GDM1 (cell line): ENCODE measurements at places on chromosomes 11 and 22.

DNA sequence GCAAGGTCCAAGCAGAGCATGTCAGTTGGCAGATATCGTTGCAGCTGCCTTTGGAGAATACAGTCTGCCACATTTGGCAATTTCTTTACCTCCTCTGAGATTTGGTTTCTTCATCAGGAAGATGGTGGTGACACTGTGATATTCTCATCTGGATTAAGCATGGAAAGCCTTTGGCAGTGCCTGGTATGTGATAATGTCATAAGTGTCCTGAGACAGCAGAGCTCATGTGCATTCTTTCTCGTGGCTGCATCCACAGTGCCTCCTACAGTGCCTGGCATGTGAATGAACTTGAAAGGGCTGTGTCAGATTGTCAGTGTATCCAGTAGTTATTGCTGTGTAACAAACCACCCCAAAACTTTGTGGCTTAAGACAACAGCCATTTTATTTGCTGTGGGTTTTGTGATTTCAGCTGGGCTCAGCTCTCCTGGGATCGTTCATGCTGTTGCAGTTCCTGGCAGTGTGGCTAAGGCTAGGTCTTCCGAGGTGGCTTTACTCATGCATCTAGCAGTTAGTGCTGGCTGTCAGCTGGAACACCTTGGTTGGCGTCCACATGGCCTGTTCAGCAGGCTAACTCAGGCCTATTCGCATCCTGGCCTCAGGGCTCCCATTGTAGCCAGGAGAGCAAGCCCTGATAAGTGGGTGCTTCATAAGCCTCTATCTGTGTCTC is 35.7 kb upstream of the MICAL2 start:
- no peak for DNase-seq

GRCh38 chr11:65089621-65090020 is 5.6 kb downstream of the ZFPL1 start:
- no peak for DNase-seq

DNA sequence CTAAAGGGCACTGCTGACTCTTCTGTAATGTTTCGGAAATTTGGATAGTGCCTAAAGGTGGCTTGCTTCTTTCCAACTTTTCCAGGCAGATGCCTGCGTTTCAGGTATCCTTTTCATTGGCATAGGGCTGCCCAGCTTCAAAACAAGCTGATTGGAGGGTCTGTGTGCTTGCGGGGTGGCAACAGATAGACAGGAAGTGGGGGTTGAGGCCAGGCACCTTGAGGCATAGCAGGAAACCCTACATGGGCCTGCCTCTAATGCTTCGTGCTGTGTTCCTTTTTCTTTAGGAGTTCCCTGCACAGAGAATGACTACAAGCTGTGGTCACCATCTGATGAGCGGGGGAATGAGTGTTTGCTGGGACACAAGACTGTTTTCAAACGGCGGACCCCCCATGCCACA is 92.2 kb upstream of the SORL1-AS1 start:
- DNase-seq = no peak

GRCh38 chr11:20707876-20708275 is 38.5 kb downstream of the NELL1 start:
- DNase-seq = no peak

DNA sequence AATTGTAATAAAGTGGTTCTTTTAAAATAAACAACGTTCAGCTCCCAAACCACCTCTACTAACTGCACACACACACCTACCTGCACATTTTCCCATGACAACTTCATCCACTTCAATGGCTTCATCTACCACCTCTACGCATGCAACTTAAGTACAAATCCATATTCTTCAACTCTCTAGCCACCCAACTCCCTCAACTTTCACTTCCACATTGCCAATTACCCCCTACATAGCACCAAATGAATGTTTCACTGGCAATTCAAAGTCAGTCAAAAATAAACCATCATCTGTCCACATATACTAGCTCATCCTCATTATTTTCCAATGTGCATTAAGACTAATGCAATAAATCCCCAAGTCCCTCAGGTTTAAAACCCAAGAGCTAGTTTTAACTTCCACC is 50.7 kb upstream of the ARHGAP32 start:
- DNase-seq = no peak

GRCh38 chr11:132981131-132981956 is 551.0 kb downstream of the OPCML start:
- DNase-seq = no peak

- no peak for DNase-seq
These were observed 42.9 kb upstream of the PRR5 start for GRCh38 chr22:44659140-44659539.

- DNase-seq = no peak
These were observed 736.6 kb downstream of the TBC1D22A start for GRCh38 chr22:47498969-47499495.

GRCh38 chr11:18650353-18650752 is 16.2 kb upstream of the SPTY2D1 start:
- DNase-seq = no peak

DNA sequence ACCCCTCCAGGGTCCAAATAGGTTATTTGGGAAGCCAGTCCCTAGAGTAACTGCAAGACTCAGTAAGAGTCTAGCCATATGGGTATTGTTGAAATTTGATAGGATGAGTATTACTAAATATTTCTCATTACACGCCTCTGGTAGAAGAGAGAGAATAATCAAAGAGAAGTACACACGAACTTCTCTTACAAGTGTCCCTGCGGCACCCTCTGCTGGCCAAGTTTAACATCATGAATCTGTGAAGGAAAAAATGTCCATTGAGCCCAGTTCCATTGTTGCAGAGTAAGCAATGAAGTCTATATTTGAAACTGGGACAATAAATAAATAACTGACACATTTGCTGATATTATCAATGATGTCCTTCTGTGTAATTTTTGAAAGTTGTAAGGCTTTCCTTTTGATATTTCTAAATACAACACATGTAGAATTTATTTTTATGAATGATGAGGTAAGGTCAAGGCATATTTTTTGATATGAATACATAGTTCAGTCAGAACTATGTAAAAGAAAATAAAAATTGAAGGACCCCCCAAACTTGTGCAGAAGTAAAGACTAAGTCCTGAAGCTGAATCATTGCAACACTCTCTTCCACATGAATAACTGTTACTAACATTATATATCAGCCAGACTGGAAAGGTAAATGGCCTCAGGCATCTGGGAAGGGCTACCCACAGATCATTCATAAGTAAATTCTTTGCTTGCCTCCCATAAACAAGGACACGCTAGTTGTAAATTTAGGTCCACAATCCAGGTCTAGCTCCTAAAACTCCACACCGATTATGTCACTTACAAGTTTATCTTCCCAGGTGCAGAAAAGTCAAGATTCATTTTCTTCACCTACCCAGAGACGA is 10.0 kb downstream of the OR51L1 start:
- peak; percentile 5 for DNase-seq

DNA sequence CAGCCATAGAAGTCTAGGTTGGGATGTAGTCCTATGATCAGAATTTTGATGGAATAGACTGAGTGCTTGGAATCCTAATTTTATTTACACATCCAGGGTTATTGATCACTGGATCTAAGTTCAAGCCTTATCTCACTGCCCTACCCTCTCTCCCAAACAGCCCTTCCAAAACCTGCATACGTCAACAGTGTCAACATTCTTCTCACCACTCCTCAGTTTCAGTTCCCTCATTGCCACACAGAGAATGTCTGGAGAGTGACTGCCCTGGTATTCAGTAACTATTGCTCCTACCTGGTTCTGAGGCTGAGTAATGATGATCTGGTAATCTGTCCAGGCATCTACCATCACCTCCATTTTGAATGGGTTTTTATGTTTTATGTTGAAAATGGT is 60.0 kb downstream of the GLYATL1 start:
- DNase-seq = no peak

- DNase-seq = no peak
These were observed 3.9 kb downstream of the JOSD1 start for GRCh38 chr22:38696606-38697424.

DNA sequence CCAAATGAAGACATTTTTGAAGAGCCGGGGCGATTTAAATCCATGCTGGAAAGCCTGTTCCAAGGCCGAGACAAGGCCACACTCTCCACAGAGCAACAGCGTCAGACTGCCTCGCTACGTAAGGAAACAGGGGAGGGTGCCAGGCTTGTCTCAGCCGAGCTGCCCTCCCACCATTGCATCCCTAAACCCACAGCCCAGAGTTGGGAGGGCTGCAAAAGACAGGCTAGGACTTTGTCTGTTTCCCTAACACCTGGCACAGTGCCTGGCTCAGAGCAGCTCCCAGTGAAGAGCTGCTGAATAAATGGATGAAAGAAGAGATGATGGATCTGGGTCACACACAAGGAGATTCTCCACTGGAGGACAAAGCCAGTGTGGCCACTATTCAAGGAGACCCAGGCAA is 51.3 kb upstream of the SCUBE2 start:
- DNase-seq = no peak

GRCh38 chr22:39927544-39927943 is 26.7 kb downstream of the GRAP2 start:
- DNase-seq = no peak

- no peak for DNase-seq
These were observed 2.0 kb upstream of the UEVLD start for GRCh38 chr11:18590571-18590970.

GRCh38 chr11:87840786-87841185 is 334.5 kb downstream of the RAB38 start:
- no peak for DNase-seq

DNA sequence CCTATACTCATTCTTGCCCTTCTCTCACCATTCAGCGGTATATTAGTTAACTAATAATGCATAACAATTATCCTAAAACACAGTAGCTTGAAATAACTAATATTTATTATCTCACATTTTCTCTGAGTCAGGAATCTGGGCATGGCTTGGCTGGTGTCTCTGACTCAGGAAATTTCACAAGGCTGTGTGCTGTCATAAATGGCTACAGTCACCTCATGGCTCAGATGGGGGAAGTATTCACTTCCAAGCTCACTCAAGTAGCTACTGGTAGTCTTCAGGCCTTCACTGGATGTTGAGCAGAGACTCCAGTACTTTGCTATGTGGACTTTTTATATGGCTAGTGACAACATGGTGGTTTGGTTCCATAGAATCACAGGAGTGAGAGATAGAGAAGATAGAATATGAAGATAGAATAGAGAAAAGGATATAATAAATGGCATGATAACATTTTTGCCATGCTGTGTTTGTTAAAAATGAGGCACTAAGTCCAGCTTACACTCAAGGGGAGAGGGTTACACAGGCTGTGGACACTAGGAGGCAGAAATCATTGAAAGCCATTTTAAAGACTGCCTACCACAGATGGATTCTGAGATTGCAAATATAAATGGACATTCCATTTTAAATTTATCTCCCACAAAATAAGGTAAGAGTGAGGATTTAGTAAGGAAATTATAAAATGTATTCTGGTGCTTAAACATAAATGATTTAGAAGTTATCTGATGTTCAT is 997.8 kb upstream of the CHORDC1 start:
- no peak for DNase-seq
